ENCODE measurements at places on chromosomes 3 and 15.

- DNase-seq = no peak
These were observed 188.9 kb upstream of the MEIS2 start for GRCh38 chr15:37289109-37289765.

DNA sequence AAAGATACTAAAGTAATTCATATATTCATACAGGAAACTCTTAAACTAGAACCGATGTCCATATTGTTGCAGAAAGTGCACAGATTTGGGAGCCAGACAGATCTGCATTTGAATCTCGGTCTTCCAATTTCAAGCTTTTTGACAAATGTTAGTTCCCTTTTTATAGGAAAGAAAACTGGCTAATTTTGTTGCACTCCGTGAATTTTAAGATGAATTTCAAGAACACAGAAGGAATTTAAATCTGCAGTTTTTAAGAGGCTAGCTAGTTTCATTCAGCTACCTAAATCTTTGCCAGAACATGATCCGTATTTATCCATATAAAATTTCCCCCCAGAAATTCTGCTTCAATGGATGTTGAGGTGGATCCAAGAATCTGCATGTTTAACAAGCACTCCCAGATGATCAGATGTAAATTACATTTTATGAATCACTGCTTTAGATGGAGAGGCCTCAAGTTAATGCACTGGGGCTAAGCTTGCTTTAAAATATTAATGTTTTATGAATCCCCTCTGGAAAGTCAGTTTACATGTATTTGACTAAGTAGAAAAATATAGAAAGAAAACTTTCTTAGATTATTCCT lies 1296.3 kb upstream of the CADM2 start:
- DNase-seq = no peak

DNA sequence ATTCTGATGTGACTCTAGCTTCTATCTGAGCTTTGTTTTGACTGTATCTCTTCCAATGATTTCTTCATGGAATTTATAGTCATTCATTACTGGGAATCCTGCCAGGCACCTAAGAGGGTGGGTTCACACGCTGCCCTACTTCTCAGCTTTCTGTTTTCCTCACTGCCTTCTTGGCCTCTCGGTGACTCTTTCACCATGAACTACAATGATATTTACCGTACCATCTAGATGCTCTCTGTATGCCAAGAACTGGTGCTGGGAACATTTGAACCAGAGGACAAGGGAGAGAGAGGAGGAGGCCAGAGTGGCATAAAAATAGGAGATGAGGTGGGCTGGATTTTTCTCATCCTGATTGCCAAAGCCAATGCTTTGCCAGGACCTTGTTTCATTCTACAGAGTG lies 280.0 kb upstream of the P2RY1 start:
- DNase-seq = no peak

- DNase-seq = no peak
These were observed 537.3 kb upstream of the NR2F2 start for GRCh38 chr15:95793231-95793630.

- no peak for DNase-seq
These were observed 45.3 kb upstream of the EIF5A2 start for GRCh38 chr3:170953736-170954135.

GRCh38 chr15:57227166-57227565 lies 149.1 kb upstream of the CGNL1 start:
- no peak for DNase-seq

Measured in CD4-positive, alpha-beta T cell treated with Interleukin-6 for 4 hours (primary cell).